ENCODE measurements at places on chromosomes 6 and 20. TPM values are rescaled to one million over a fixed set of nuclear protein-coding genes. Genes with fewer than 3 reads are reported as not detected.

Gene MATN4
- 0.21 TPM for total RNA-seq

Gene TMEM14B
- total RNA-seq: 59.1 TPM

Gene CRIP3
- total RNA-seq: not detected

Gene EBF4
- 19.2 TPM for total RNA-seq
